ENCODE measurements at places on chromosomes 7 and 10.

GRCh38 chr7:151339651-151340382, 1.8 kb upstream of the NUB1 start:
- DNase-seq, result no peak

DNA sequence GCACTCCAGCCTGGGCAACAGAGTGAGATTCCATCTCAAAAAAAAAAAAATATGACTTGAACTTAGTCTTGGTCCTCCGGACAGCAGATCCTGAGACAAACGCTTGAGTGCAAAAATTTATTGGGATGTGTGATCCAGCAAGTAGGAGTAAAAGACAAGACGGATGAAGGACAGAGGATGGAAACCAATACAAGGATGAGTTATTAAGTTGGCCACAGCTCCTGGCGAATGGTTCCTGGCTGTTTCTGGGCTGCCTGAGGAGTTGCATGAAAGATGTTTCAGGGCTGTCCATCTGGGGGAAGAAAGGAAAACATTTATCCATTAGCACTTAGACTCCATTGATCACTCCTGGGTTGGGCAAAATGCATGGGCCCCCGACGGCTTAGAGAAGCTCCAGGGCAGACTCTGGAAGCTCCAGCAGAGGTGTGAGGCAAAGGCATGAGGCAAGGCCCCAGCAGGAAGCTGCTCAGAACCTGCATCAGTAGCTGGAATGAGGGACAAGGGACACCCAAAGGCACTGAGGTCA, 98.3 kb upstream of the ZNF438 start:
- no peak for DNase-seq

DNA sequence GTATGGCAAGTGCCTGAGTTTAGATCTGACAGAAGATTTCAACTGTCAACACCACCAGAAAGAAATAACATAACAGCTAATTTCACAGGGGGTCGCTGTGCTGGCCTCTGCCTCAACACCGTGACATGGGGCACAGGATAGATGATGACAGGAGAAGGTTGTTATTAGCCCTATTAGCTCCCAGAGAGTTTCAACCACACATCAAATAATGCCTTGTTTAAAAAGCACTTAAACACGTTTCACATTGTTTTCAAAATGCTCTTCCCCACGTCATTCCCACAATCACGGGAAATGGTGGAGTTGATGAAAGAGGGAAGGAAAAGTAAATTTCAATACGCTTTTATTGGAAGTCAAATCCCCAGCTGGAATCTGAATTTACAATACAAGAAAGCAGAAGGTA, 184.7 kb downstream of the MAGI2 start:
- no peak for DNase-seq

DNA sequence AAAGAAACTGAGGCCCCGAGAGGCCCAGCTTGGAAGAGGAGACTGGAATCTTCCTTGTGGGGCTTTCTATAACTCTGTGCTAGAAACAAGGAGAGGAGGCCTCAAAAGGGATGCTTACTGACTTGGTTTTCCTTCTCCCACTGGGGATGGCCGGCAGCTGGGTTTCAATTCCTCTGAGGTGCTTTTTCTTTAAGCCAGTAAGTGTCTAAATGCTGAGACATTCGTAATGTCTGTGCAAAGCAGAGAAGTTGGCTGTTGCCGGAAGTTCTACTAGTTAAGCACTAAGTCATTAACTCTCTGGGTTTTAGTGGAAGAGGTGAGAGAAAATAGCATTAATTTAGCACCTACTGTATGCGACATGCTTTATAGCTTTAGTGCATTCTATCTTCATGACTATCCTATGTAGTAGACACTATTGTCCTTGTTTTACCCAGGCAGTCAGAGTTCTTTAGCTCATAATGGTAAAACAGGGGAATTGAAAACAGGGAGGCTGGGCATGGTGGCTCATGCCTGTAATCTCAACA, 135.2 kb downstream of the RGS10 start:
- no peak for DNase-seq

GRCh38 chr10:129756912-129757901, 206.9 kb downstream of the EBF3 start:
- no peak for DNase-seq

DNA sequence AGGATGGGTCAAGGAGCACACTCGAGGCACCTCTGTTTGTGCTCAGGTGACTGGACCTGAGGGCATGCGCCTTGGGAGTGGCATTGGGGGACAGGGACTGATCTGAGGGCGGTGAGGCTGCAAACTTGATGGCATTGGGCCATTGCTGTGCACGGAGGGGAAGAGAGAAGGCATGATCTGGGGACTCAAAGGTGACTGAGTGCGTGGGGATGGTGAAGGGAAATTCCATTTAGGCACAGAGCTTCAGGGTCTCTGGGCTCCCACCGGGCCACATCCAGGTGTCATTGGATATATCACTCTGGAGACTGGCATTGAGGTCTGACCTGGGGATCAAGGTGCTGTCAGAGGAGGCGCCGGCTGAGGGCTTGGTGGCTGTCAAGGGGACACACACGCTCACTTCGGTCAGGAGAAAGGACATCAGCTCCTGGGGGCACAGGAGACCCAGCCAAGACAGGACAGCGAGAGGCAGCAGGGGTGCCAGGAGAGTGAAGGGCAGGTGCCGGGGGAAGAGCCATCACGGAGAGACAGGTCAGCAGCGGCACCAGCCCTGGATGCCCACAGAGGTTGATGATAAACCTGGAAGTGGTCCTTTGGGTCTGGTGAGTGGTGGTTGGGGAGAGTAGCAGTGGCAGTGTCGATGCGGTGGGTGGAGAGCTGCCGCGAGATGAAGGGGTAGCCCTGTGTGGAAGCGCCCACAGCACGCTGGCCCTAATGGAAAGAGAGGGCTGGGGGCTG, 5.5 kb downstream of the ADCK2 start:
- DNase-seq, result no peak

- DNase-seq, result no peak
These were observed 289.1 kb upstream of the PHF14 start for GRCh38 chr7:10684606-10685005.
